ENCODE measurements at places on chromosomes 3 and 15.

DNA sequence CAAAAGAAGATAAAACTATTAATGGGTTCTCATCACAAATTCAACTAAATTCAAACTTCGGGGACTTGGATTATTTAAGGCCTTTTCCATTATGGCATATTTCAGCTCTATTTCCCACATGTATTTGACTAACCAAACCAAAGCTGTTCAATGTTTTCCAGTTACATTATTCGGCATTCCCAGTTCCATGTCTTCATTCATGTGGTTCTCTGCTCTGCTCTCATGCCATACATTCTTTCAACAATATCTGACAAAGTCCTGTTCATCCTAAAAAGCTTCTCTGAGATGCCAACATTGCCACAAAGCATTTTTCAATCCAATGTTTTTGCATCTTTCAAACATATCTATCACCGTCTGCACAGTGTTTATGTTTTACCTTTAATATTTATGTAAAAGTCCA is 141.4 kb downstream of the GREM1 start:
- no peak for DNase-seq

- no peak for DNase-seq
Measured at GRCh38 chr15:23385886-23386430, 31.4 kb downstream of the GOLGA8S start.

- peak; percentile 46 for DNase-seq
Measured at GRCh38 chr15:85403745-85404144, 23.3 kb downstream of the AKAP13 start.

DNA sequence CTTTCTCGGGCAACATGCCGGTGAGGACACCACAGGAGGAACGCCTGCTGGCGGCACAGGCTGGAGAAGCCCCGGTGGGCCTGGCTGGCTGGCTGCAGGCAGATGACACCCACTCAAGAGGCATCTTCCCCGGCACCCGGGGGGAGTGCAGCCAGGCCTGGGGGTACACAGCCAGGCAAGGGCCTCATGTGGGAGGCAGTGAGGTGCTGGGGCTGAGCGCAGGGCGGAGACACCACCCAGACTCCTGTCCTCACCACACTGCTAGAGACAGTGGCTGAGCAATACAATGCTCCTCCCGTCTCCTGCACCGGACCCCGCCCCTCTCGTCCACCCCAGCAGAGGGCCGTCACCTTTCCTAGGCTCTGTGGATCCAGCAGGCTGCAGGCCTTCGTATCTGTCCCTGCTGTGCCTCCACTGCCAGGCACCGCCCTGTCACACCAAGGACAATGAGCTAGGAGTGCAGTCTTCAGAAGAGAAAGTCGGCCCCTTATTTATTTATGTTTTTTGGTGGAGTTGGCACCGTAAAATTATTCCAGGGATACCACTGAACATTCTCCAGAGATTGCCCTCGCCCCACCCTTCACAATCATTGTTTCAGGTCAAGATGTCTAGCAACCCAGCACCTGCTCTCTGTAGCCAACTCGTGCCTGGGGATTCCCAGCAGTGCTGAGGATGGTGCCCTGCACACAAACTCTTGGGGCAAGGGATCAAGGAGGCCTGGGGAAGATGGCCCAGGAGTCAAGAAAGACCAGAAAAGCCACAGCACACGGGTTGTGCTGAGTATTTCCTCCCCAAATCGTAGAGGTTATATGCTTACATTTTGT is 129.1 kb downstream of the ATP10A start:
- peak; percentile 23 for DNase-seq

DNA sequence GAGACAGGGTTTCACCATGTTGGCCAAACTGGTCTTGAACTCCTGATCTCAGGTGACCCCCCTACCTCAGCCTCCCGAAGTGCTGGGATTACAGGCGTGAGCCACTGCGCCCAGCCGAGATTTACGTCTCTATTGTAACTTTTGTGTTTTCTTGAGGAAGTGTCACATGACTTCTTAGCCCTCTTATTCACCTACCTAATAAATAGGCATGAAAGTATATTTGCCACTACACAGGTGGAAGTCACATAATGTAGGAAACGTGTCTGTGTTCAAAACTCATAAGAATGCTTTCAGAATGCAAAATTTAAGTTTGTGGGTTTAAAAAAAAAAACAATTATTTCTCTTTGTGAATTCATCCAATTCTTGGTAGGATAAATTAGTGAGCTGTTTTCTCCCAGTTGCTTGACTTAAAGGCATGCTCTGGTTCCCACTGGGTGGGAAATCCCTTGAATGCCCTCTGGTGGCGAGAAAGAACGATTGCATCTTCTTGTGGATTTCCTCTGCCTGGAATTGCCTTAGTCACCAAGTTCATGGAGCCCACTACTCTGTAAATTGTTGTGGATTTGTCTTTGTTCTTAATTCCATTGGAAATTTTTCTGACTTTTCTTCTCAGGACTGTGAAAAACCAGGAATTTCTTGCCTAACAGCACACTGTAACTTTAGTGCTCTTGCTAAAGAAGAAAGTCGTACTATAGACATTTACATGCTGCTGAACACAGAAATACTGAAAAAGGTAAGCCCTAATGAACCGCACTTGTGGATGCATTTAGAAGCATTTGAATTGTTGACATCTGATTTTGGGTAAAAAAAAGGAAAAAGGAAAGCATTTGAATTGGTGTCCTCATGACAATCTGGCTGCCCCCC is 82.2 kb upstream of the CTDSPL start:
- no peak for DNase-seq

GRCh38 chr3:193960487-193961274 is 175.3 kb upstream of the HES1 start:
- no peak for DNase-seq

DNA sequence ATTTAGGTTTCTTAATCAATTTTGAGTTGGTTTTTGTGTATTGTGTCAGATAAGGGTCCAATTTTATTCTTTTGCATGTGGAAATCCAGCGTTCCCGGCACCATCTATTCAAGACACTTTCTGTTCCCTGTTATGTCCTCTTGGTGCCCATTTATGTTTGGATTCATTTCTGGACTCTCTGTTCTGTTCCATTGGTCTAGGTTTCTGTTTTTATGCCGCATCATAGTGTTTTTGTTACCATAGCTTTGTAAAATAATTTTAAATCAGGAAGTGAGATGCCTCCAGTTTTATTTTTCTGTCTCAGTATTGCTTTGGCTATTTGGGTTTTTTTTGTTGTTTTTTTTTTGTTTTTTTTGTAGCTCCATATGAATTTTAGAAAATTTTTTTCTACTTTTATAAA is 97.1 kb downstream of the LRRC28 start:
- DNase-seq, result no peak

DNA sequence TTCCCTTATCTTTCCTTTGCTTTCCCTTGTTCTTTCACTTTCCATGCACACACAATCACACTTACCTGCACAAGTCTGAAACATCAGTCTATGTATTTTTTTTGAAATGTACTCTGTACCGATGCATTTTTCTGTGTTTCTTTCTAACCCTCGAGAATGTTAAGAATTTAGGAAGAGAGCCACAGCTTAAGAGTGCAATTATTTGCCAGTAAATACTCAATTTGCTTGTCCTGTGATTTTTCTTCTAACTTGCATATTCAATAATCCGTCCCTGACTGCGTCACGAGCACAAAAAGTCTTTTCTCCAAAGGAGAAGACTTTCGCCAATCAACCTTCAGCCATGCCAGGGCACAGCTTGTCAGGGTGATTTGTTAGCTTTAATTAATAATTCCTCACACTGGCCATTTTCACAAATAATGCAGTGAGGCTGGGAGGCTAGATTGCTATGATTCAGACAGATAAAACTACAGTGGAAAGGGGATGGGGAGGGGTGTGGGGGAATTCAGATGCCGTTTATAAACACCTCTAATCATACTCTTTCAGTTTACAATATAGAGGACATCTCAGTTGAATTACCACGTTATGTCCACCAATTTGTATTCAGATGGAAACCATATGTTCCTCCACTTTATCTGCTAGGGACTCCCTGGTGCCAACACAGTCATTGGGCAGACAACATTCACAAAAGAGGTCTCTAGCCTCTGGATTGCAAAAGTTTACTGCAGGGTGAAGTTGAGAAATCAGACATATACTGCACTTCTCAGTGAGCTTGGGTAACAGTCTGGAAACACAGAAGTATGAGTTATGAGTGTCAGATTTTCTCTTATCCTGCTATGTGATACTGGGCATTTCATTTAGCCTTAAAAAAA is 388.0 kb downstream of the ZBTB20 start:
- DNase-seq, result peak; percentile 39

GRCh38 chr3:171776839-171777583 is 33.3 kb downstream of the PLD1 start:
- DNase-seq, result no peak

GRCh38 chr3:77825001-77825827 is 785.3 kb downstream of the ROBO2 start:
- peak; percentile 39 for DNase-seq

- DNase-seq, result no peak
Measured at GRCh38 chr3:18501679-18502343, 76.7 kb upstream of the SATB1 start.

DNA sequence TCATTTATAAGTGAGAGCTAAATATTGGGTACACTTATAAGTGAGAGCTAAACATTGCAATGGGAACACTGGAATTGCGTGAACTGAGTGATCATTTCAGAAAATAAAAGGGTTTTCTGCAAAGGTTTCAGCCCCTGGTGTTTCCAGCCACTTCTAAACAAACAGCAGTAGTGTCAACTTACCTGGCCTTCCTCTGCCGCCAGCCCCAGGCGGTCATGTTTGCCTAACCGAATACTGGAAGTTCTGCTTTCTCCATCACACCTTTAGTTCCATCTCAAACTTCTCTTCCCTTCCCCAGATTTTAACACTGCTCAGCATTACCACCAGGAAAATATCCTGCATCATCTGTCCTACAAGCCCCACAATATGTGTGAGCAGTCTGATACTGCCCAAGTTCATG is 58.6 kb downstream of the MRPL3 start:
- DNase-seq, result no peak

DNA sequence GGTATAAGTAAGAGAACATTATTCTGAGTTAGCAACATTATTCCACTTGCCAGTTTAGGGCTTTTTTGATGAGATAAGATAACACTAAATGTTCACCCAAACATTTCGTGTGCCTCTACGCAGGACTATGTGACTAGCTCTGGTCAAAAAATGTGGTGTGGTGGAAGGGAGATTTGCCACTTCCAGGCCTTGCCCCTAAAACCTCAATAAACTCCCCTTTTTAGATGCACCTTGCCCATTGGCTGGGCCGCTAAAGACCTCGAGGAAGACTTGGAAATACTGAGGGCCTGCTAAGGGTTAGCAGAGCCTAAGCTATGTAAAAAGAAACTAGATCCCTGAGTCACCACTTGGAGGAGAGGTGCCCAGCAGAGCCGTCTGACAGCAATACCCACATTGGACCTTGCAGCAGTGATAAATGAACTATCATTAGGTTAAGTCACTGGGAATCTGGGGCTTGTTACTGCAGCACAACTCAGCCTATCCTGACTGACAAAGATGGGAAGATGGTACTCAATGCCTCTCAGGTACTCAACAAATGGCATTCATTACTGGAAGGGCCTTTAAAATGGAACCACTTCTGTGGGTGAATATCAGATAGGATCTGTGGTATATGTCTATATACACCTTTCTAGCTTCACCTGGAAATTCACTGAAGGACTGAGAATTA is 331.5 kb upstream of the TLE3 start:
- DNase-seq, result no peak

GRCh38 chr15:26182441-26182840 is 319.3 kb upstream of the ATP10A start:
- no peak for DNase-seq

- no peak for DNase-seq
Measured at GRCh38 chr3:133862161-133862560, 33.5 kb downstream of the RAB6B start.

- no peak for DNase-seq
Measured at GRCh38 chr3:62329971-62330370, 43.4 kb downstream of the FEZF2 start.

- no peak for DNase-seq
Measured at GRCh38 chr3:186417791-186418190, 55.8 kb upstream of the DGKG start.

DNA sequence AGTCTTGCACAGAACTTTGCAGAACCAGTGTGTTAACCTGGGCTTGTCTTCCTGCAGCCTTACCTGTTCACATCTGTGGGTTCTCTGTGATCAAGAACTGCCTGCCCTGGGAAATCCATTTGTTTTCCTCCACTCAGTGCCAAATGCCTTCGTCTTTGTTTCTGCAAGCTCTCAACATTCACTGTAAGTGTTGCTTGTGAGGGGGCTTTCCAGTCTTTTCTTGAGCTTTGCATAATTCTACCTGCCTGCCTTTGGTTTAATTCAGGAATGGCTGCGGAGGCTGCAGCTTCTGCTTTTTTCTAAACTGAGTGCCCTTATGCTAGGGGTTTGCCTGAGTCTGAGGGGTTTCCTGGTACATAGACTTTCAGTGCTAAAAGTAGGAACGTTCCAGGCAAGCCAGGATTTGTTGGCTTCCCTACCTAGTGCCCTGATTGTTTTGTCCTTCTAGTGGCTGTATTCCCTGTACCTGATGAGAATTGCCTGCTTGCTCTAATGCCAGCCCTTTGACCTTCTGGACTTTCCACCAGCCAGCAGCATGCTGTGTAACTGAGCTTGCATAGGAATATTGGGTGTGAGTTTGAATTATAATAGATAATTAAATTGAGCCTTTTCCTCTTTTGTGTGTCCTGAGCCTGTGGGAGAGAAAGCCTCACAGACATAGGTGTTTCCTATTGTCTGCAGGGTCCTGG is 96.6 kb upstream of the CLSTN2 start:
- no peak for DNase-seq

DNA sequence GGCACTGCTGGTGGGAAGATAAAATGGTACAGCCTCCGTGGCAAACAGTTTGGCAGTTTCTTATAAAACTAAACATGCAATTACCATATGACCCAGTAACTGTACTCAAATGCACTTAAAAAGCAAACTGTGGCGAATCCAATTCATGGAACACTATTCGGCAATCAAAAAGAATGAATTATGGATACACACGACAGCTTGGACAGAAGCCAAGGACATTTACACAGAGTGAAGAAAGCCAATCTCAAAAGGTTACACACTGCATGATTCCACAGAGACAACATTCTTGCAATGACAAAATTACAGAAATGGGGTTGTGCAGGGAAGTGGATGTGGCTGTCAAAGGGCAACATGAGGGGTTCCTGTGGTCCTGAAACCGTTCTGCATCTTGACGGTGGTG is 122.1 kb upstream of the IQSEC1 start:
- no peak for DNase-seq

- DNase-seq, result no peak
Measured at GRCh38 chr15:90031231-90031791, 30.2 kb downstream of the ZNF710 start.

GRCh38 chr3:44825264-44825925 is 36.3 kb upstream of the TMEM42 start:
- no peak for DNase-seq

- peak; percentile 76 for DNase-seq
Measured at GRCh38 chr15:32688151-32688639, 29.6 kb upstream of the GREM1 start.

All from SJSA1 (cell line).